ENCODE measurements at places on chromosomes 4 and X.

DNA sequence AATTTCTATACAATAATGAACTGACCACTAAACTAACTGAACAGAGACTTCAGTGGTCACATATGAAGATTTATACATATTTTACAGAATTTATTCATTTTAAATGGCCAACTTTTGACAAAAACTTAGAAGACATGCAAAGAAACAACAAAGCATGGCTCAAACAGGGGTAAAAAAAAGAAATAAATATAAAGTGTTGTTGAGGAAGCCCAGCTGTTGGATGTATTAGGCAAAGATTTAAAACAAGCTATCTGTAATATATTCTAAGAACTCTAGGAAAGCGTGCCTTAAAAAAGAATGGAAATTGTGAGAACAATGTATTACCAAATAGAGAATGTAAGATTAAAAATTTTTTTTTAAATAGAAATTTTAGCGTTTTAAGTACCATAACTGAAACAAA is 210.9 kb upstream of the HTR2C start:
- DNase-seq, result no peak

GRCh38 chr4:124686279-124686678 is 26.3 kb downstream of the ANKRD50 start:
- no peak for DNase-seq

GRCh38 chrX:103733017-103733416 is 22.3 kb downstream of the TMEM31 start:
- DNase-seq, result no peak

DNA sequence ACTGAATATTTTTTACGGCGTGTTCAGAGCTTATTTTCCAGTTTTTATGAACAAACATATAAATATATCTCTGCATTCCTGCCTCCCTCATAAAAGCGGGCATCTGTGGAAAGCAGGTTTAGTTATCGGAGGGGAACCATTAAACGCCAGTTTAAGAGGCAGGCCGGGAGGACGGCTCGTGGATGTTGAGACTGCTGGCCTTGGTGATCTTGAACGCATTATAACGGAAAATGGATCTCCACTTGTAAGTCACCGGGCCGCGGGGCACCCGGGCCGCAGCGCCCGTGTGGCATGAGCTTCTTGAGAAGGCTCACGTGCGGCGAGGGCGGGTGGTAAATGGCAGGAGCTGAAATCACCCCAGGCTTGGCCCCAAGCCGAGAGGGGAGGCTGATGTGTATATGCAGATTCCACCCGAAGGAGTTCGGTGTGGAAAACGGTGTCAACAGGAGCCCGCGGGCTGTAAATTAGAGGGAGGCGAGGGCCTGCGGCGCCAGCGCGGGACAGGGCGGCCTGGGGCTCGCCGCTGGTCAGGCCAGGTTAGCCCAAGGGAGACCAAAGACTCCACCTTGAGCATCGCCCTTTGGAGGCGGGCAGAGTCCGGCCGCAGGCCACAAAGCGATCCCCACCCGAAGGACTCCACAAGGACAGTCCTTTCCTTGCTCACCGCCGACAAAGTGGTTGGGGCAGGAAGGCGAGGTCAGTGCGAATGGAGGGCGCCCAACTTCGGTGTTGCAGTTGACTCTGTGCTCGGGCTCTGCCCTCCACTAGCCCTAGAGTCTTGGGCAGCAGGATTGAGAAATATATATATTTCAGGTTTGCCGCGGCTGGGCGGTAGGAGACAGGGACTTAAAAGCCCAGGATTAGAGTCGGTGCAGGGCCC is 1.3 kb upstream of the HAND2 start:
- no peak for DNase-seq

DNA sequence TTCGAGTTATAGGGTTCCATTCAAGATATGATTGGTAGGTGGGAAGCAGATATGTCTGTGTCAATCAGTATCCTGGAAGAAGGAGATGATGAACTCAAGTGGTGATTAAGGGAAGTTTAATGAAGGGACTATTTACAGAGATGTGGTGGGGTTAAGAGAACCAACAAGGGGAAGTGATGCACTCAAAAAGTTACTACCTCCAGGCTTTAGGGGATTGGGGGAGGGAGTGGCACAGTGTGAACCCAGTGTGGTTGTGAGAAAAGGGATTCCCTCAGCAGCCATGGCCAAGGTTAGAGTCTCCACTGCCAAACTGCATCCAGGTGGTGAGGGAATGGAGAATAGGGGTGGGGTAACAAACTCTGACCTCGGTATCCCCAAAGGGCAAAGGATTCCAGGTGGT is 27.9 kb downstream of the PKD2 start:
- no peak for DNase-seq

GRCh38 chrX:55839485-55839884 is 121.9 kb downstream of the RRAGB start:
- DNase-seq, result no peak

- DNase-seq, result no peak
Observed at GRCh38 chr4:168784786-168785461, 225.1 kb downstream of the CBR4 start.

GRCh38 chrX:18873189-18873791 is 110.6 kb downstream of the PHKA2 start:
- no peak for DNase-seq

DNA sequence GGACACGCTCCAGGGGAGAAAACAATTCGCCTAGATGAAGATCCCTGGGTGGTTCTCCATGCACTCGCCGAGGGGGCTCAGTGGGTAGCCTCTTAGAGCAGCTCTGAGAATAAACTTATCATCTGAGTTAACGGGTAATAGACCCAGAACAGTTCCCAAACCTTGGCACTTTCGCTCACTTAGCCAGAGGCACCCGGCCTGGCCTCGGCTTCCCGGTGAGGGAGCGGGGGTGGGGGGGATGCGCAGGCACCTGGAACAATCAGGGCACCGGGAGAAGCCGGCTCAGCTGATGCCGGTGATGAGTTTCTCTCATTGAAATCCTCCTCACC is 405 bp upstream of the ZAR1 start:
- DNase-seq, result no peak

DNA sequence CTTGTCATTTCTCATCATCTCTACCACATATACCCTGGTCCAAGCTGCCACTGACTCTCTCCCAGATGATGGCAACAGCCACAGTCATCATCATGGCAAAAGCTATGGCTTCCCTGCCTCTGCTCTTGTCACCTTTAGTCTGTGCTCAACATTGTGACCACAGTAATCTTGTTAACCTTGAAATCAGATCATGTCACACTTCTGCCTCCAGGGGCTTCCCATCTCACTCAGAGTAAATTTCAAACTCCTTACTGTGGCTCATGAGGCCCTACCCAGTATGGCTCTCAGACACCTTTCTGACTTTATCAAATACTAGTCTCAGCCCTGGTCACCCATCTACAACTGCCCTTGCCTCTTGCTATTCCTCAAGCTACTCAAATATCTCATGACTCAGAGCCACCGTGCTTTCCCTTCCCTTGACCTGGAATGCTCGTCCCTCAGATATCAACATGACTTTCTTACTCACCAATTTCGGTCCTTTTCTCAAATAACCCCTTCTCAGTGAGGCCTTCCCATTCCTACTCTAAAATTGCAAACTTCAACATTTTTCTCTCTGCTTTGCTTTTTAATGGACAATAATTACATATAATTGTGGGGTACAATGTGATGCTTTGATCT is 41.1 kb upstream of the STIM2 start:
- no peak for DNase-seq

GRCh38 chrX:132217203-132218073 is 1.8 kb downstream of the RAP2C start:
- peak; percentile 57 for DNase-seq

DNA sequence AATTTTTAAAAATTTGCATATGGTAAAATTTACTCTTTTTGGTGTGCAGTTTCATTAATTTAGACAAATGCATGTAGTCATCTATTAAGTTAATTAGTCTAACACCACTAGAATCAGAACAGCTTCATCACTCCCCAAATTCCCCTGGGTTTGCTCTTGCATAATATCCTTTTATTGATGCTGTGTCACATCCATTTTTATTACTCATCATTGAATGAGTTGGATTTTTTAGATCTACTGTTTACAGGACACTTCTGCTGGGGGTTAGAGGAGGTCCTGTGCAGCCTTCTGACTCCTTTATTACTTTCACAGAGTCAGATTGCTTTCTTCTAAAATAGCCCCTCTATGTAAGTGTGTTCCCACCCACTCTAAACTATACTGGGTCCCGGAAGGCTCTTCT is 65.9 kb downstream of the MTHFD2L start:
- no peak for DNase-seq

Measured in activated T-helper 1 cell treated with Interleukin-2 at 50 U/mL for 16 hours (primary cell).